ENCODE measurements at places on chromosomes 12 and 14.

GRCh38 chr12:47095446-47096236 lies 15.9 kb upstream of the AMIGO2 start:
- DNase-seq, result no peak

- DNase-seq, result no peak
These were observed 293.3 kb upstream of the TMPO start for GRCh38 chr12:98222135-98222534.

DNA sequence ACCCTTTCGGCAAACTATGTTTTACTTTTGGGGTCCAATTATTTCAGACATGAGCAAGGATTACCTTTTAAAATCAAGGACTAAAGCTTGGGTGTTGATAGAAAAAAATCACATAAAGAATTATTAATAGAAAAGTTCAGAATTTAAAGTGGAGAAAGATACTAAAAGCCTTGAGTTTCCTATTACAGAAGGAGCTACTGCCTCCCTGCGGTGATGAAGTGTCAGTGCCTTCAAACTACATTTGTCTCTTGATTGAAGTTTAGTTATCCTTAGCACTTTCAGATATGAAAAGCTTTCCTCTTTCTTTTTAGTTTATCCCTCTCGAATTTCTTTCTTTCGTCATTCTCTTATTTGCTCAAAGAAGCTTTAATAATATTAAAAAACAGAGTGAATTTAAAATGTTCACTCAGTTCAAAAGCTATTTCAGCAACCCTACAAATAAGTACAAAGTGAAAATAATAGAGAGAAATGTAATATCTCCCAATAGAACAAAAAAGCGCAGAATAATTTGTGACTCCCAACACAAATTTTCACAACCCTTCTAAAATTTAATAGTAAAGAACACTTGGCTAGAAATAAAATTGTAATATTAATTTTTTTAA lies 87.6 kb downstream of the SEC23A start:
- DNase-seq, result no peak

GRCh38 chr12:83322809-83323208 lies 636.1 kb downstream of the TMTC2 start:
- DNase-seq, result no peak

GRCh38 chr14:22847661-22848341 lies 11.4 kb downstream of the MMP14 start:
- DNase-seq, result peak; percentile 45

DNA sequence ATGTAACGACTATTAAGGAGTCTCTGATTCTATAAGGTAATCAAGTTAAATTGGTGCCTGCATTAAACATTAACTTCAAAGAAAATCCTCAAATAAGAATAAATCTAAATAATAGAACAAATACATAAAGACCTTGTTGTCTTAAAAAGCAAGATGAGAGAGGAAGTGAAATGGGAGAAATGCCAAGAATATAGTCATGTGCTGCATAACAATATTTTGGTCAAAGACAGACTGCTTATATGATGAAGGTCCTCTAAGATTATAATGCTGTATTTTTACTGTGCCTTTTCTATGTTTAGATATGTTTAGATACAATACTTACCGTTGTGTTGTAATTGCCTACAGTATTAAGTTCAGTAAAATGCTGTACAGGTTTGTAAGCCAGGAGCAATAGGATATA lies 213.6 kb downstream of the C12orf42 start:
- DNase-seq, result no peak

- DNase-seq, result no peak
These were observed 14.3 kb downstream of the RNF212B start for GRCh38 chr14:23252006-23252405.

DNA sequence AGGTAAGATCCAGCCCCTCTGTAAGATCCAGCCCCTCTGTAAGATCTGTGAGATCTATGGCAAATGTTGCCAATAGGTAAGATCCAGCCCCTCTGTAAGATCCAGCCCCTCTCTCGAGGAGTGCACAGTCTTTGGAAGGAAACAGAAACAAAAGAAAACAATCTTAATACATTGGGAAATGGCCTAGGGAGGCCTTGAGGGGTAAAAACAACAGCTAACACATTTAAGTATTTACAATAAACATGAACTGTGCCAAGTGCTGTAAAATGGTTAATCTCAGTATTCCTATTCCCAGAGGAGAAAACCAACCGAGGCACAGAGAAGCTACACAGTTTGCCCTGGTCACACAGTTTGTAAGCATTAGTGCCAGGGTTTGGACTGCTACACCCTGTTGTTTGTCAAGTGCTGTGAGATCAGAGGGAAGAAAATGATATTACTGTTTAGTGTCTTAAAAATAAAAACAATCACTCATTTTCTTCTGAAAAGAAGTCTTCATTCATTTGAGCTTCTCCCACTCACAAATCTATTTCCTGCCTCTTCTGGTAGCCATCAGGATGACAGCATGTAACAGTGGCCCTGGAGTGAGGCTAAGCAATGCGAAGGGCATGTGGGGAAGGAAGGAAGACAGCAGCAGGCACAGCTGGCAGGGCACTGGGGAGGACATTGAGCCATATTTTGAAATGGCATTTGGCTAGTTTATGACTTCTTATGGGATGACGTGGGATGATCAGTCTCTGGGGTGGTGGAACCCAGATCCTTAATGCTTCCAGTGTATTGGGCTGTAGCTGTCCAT lies 118.7 kb upstream of the PTPRQ start:
- DNase-seq, result no peak

- DNase-seq, result no peak
These were observed 338.9 kb downstream of the C12orf50 start for GRCh38 chr12:87690236-87690810.

DNA sequence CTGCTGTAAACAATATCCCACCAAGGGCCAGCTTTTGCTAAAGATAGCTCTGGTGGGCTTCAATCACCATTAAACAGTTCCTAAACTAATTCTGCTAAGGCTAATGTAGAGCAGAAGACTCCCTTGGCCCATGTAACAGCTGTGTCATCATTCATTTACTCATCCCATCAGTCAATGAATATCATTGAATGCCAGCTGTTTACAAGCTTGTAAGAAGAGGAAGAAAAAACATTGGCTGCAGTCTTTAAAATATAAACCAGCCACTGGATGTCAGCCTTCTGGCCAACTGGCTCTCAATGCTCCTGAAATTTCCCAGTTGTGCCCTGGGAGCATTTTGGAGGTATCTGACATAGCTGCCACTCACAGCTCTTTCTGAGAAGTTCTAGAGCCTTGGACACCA lies 18.0 kb upstream of the MAP3K9 start:
- DNase-seq, result no peak

DNA sequence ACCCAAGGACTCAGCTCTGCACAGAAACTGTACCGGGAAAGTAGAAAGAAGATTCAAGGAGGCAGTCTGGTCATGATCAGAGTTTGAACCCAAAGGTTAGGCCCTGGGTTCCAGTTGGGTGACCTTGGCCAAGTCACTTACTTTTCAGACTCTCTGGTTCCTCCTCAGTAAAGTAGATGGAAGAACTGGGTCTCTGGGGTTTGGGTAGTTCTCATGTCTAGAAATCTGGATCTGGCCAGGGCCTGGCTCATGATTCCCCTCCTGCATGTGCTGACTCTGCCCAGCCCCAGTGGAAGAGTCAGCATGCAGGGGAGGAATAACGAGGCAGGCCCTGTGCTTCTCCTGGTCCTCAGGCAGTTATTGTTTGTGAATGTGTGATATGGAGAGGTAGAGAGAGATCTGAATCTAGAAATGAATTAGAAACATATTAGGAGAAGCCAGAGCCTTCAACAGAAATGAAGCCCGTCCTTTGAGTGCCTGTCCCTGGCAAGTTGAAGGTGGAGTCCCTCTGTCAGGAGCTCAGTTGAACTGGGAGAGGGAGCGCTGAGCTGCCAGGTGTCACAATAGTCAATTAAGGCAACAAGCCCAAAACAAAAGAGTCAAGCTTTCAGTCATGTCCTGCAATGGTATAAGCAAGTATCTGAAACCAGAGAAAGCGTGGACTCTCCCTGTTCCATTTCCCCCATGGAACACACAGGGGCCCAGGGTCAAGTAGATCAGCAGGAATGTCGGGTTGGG lies 131.3 kb upstream of the HIF1A start:
- DNase-seq, result no peak

GRCh38 chr14:49982082-49982481 lies 89.2 kb downstream of the ARF6 start:
- DNase-seq, result no peak

GRCh38 chr14:70036665-70037064 lies 152.1 kb downstream of the SLC8A3 start:
- no peak for DNase-seq
